ENCODE measurements at places on chromosomes 13 and 19.
A peak's percentile ranks its signal among the peaks of the same experiment; 100 is the strongest.

DNA sequence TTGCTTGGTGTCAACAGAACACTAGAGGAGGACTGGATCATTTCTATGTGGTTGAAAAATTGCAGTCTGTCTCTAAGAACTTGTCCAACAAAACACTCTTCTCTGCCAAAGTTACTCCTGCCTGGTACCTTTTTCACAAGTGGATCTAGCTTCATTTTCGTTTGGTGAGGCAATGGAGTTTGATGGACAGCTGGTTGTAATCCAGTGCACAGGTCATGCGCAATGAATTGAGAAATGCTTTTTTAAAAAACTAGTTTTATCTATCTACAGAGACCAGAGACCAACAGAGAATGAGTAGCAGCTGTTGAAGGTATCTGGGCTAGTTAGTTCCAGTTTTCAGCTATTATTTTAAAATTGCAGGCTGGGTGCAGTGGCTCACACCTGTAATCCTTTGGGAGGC lies 12.0 kb upstream of the KBTBD6 start:
- DNase-seq = no peak

DNA sequence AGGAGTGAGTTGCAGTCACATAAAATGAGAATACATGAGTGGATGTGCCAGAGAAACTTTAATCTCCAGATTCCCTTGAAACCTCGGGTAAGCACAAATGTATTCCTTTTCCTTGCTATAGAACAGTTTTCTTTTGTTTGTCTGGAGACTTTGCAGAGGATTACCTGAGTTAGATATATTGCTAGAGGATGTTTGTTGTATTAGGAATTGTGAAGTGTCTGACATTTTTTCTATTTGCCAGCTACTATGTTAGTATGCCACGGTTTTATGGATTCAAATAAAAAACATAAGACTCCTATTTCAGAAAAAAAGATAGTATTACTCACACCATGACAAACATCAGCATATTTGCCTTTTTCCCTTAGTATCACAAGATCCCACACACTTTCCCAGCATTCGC lies 844.9 kb upstream of the SLITRK5 start:
- DNase-seq = no peak

DNA sequence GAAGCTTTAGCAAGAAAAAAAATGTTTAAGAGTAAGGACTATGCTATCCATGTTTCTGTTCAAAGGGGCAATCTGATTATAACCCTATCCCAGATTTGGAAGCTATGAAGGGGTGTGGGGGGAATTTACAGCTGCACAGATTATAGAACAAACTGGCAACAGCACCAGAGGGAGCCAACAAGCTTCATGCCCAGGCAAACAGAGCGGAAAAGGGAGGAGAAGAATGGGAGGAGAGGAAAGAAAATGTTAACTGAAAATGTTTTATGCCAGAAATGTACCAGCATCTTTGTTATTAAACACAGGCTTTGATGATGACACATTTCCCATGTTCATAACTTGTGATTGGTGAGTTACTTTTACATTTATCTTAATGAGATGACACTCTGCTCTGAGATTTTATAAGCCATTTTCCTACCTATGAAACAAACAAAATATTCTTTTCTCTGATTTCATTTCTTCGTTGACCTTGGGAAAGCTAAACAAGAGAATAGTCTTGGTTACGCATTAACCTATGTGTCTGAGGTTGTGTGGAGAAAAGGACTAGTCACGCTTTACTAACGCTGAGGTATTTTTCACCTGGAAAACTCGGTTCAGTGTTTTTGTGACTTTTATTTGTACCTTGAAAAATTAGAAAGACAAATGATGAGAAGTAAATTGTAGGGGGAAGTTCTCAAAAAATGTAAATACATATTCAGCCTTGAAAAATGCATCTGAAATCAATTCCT lies 235.8 kb upstream of the MIR17HG start:
- DNase-seq = no peak

DNA sequence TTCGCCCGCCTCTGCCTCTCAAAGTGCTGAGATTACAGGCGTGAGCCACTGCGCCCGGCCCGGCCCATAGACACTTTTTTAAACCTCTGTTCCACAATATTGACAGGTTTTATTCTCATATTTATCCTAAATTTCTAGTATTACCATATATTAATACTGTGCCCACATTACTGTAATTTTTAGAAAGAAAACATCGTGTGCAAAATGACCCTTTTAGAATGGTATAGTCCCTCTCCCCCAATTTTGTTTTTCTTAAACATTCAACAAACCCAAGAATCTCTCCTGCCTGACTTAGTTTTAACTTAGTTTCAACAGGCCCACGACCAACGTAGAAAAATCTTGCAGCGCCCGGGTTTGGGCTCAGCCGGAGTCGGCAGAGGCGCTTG lies 9.1 kb downstream of the CDX2 start:
- no peak for DNase-seq

GRCh38 chr13:110131424-110131823 lies 175.5 kb downstream of the COL4A1 start:
- no peak for DNase-seq

DNA sequence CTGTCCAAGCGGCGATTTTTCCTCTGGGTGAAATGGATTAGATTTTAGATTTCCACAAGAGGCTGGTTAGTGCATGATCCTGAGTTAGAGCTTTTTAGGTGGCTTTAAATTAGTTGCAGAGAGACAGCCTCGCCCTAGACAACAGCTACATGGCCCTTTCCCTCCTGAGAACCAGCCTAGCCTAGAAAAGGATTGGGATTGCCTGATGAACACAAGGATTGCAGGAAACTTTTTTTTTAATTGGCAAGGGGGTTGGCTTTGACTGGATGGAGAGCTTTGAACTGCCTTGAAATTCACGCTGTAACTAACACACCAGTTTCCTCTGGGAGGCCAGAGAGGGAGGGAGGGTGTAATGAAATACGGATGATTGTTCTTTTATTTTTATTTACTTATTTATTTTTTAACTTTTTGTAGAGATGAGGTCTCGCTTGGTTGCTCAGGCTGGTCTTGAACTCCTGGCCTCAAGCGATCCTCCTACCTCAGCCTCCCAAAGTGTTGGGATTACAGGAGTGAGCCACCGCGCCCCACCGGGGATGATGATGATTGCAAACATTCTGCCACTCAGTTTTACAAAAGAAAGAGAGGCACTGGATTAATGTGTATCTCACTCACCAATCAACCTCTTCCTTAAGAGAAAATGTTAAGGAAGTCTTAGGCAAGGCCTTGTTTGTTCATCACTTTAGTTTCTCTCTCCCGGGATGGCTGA lies 1.9 kb downstream of the LDLR start:
- no peak for DNase-seq

GRCh38 chr13:73844986-73845385 lies 289.2 kb downstream of the KLF12 start:
- DNase-seq = no peak

- DNase-seq = no peak
Measured at GRCh38 chr19:5600797-5601196, 21.8 kb downstream of the SAFB2 start.

DNA sequence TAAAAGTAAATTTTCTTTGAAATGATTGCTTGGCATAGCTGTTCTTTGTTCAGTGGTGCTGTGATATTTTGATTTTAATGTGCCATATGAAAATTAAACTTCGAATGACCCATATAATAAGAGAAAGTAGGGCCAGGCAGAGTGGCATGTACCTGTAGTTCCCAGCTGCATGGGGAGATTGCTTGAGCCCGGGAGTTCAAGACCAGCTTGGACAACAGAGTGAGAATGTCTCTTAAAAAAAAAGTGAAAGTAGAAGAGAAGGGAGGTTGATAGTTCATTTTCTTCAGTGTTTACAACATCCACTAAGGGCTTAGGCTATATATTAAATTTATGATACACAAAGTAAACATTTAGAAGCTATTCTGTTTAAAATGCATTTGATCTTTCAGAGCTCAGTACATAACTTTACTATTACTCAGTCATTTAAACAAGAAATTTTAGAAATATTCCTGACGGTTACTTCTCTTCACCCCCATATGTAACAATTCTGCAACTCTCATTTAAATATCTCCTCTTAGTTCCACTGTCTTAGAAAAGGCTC lies 17.2 kb upstream of the RFC3 start:
- no peak for DNase-seq

DNA sequence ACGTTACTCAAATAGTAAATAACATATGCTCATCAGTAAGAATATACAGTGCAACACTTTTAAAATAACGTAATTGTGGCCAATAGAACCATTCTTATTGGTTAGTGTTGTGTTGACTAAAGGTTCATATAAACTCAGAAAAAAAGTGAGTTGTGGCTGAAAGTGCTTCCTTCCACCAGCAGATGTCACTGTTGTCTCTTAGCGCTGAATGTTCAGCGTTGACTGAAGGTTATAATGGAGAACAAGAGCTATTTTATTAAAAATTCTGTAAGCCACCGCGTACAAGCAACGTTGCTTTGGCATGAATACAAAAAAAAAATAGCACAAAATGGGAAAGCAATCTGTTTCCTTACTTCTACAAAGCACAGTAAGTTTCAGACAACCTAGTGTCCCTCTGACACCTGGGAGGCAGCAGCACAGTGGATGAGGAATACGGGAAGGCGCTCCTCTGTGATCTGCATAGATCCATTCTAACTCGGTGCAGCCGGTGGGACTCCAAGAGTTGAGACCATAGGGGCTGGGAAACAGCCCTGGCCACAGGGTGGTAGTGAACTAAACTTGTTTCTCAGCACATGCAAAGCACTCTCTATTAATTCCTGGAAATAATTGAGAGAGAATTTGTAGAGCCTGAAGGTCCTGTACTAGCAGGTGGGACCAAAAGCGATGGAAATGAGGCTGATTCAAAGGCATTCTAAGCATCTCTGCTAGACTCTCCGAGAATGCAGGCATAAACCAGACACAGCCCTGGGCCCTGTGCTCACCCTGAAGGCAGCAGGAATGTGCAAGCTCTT lies 23.9 kb upstream of the OXGR1 start:
- peak; percentile 32 for DNase-seq

GRCh38 chr19:3573162-3573857 lies 566 bp downstream of the HMG20B start:
- peak; percentile 3 for DNase-seq

DNA sequence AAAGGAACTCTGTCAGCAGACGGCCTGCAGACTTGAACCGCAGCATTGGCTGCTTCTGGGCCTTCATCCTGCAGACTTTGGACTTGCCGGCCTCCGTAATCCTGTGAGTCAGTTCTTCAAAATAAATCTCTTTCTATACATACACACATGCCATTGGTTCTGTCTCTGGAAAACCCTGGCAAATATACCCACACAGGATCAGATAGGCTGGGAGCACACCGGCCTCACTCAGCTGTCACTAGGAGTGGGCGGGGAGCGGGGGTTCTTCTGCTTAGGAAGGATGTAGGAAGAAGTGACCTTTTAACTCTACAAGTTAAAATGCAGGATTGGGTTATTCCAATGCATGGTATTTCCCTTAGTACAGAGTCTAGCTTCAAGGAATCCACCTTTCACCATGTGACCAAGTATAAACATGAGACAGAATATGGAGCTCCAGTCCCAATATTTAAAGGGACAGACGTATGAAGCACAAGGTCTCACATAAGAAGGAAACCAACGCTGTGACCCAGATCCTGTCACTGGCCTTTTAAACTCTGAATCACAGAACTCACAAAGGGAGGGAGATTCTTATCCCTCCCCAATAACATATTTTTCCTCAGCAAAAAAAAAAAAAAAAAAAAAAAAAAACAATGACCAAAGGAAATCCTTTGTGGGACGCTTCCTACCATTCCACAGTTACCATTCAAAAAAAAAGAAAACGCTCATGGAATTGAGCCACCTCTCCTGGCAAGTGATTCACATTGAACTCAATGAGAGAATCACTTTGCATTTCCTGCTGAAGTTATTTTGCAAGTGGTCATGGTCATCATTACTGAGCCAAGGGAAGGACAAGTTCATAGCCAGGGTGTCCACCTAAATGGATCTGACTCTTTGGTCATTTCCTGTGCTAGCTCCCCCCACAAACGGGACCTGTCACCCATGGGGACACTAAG lies 352.9 kb downstream of the FOXO1 start:
- no peak for DNase-seq

- DNase-seq = no peak
Measured at GRCh38 chr13:95579303-95579702, 26.8 kb downstream of the CLDN10 start.

GRCh38 chr13:37303606-37304005 lies 198.1 kb upstream of the CSNK1A1L start:
- no peak for DNase-seq

DNA sequence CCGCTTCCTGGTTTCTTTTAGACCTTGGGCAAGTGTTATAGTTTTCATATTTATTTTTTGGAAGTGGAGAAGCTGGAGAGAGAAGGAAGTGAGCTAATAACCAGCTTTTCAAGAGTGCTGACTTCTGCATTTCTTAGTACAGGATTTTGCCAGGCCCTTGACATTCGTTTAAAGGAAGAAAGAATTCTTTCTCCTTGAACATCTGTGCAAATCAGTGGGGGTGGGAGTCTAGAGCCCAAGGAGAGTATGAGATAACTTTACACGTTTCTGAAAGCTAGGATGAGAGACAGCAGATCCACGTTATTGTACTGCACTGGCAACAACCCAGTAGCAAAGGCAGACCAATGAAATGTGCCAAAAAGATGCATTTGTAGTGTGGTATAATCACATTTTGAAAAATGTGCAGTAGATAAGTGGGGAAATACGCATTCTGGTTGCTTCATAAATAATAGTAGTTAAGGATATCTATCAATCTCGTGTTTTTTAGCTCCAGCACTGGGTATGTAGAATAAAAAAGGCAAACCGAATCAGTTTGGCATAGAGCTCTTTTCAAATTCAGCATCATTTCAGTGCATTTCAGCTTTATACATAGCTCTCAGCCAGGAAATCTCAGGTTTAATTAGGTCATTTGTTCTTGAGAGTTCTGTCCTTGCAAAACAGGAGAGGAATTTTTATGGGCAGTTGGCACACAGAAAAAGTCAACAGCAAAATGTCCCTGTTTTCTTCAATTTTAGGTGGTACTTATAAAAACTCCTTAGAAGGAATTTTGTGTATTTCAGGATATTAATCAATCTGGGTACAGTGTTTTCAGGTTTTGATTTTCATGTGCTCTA lies 4.3 kb downstream of the RNF113B start:
- DNase-seq = no peak
